ENCODE measurements at places on chromosomes 1 and 21.

DNA sequence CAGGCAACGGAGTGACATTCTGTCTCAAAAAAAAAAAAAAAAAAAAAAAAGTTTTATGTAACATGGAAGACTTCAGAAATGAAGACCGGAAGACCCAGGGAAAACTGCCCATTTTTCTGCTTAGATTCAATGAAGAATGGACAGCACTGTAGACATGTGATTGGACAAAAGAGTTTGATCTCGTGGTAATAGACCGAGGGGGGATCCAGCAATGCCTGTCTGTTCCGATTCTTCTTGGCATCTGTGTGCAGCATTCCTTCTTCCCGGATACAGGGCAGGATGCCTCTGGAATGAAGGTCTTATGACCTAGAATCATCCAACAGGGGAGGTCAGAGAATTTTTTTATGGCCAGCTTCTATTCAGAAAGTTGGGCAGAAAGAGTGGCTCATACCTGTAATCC is 5.6 kb upstream of the LYST start:
- no peak for DNase-seq

- no peak for DNase-seq
Measured at GRCh38 chr1:245842106-245842505, 665.0 kb downstream of the SMYD3 start.

DNA sequence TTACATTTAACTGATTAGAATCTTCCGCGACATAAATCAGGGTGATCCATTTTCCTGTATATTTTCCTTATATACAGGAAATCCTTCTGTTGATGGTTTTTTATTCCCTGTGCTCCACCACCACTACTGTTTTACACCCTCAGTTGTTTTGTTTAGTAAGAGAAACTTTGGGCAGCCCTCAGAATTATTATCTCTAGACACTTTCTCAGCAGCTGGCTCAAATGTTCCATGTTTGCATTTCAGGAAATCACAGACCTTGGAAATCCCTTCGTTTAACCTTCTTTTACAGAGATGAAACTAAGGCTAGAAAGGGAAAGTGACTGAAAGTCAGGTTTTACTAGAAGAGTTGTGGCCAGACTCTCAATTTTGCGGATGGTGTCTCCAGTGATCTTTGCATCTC is 15.2 kb downstream of the ZNF697 start:
- DNase-seq = no peak

DNA sequence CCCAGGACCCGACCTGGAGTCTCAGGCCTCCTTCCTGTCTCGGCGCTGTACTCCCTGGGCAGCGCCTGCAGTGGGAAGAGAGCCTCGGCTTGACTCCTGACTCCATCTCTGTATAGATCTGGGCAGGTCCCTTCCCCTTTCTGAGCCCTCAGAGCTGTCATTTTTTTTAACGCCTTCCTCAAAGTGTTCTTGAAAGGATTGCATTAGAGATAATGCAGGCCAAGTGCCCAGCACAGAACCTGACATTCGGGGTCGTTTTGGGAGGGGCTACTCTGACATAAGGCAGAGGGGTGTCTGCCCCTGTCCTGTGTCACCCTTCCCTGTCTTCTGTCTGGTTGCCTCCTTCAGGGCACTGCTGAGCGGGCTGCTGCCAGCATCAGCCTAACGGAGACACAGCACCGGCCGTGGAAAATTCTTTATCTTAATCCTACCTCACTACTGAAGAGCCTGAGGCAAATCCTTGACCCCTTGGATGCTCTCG is 271.6 kb downstream of the TRABD2B start:
- no peak for DNase-seq

DNA sequence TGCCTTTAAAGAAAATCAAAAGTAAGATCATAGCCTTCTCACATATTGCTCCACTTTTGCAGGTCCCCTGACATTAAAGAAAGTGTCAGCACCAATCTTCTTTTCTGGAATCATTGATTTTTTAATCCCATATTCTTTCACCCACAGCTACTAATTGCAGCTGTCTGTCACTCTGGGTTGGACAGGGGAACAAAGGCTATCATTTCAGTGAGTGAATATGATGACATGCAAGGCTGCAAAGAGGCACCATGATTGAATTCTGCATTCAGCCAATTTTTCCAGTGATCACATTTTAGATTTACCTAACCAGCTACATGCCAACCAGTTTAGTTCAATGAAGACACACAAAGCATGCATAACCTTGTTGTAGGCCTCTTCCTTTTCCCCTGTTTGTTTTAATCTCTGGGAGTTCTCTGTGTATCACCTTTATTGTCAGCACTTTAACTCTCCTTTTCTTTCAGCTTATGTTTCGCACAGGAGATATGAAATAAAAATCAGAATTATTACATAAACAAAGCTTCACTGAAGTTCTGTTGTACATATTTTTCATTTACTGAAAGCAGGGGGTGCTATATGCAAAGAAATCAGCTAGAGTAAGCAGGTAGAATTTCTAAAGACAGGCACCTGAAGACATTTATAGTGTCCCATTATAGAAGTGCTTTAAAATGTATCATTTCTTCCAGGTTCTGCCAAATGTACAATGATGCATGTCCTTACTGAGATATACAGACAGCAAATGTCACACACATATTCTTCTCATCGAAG is 584.8 kb downstream of the PLA2G4A start:
- no peak for DNase-seq

GRCh38 chr1:74995821-74996220 is 138.4 kb upstream of the LHX8 start:
- DNase-seq = no peak

GRCh38 chr1:207007352-207008033 is 25.1 kb downstream of the C1orf116 start:
- DNase-seq = no peak

DNA sequence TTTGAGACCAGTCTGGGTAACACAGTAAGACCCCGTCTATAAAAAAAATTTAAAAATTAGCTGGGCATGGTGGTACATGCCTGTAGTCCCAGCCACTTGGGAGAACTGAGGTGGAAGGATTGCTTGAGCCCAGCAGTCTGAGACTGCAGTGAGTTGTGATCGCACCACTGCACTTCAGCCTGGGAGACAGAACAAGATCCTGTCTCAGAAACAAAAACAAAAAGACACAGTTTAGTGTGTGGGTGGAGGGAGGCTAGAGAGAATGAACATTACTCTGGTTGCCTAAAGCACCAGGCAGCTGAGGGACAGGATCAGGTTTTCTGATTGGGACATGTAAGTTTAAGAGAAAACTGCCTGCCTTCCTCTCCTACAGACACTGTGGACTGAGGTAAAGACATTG is 42.3 kb downstream of the VAMP4 start:
- DNase-seq = no peak

DNA sequence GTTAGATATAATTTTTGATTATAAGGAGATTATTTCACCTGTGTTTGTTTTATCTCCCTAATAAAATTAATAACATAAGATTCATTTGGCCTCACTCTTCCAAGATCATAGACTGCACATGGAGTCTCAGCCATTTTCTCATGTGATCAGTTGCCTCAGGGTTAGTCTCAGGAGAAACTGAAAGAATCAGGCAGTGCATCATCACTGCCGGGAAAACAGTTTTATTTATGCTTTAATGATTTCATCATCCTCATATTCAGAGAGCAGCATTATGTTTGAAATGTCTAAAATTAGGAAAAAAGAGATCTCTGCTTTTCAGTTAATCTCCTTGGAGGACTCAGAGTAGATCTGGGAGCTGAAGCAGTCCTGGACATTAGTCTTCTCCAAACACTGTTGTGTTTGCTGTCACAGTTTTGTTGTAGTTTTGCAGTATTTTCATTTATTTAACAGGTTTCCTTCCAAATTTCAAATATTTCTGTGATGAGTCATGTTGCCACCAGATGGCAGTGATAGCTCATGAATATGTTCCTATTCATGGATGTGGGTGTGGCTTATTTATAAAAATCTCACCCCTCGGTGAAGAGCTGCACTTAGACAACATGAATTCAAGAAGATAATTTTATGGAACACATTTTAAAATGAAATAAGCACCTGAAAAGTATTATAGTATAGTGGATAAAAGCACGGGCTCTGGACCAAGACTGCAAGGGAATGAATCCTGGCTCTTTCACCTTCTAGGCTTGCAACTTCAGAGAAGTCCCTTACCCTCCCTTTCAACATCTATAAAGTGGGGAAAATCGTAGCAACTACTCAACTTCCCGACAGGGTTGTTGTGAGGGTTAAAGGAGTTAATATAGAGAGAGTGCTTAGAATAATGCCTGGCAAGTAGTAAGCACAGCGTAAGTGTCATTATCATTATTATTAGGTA is 31.2 kb downstream of the CHD1L start:
- peak; percentile 50 for DNase-seq

- peak; percentile 97 for DNase-seq
Measured at GRCh38 chr1:40373323-40374283, at the start of gene SMAP2. Gene SMAP2 (plus strand): TSS chr1:40373727. CDS start chr1:40374121, 394 bp downstream.

- no peak for DNase-seq
Measured at GRCh38 chr1:18746981-18747380, 112.5 kb downstream of the TAS1R2 start.

DNA sequence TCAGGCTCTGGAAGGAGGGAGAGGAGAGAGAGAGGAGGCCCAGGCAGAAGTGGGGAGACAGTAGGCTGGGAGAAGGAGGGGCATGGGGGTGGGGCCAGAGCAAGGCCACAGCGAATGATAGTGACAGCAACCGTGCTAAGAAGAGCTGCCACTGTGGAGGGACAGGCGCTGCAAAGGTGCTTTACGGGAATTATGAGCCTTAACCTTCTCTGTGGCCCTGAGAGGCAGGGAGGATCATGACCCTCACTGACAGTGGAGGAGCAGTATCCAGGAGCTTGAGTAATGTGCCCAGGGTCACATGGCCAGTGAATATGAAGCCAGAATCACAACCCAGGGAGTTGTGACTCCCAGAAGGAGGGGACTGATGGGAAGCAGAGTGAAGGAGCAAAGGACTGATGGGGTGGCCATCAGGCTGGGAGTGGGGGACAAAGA is 53.4 kb upstream of the RPL11 start:
- no peak for DNase-seq

DNA sequence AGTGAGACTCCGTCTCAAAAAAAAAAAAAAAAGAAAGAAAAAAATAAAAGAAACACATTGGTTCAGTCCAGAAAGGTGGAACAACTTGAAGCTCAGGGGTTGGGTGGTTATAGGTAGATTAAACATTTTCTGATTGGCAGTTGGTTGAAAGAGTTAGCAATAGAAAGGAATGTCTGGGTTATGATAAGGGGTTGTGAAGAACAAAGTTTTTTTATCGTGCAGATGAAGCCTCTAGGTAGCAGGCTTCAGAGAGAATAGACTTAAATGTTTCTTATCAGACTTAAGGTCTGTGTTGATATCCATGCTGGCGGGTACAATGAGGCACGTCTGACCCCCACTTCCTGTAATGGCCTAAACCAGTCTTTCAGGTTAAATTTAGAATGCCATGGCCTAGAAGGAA is 45.0 kb upstream of the PDE9A start:
- DNase-seq = no peak

DNA sequence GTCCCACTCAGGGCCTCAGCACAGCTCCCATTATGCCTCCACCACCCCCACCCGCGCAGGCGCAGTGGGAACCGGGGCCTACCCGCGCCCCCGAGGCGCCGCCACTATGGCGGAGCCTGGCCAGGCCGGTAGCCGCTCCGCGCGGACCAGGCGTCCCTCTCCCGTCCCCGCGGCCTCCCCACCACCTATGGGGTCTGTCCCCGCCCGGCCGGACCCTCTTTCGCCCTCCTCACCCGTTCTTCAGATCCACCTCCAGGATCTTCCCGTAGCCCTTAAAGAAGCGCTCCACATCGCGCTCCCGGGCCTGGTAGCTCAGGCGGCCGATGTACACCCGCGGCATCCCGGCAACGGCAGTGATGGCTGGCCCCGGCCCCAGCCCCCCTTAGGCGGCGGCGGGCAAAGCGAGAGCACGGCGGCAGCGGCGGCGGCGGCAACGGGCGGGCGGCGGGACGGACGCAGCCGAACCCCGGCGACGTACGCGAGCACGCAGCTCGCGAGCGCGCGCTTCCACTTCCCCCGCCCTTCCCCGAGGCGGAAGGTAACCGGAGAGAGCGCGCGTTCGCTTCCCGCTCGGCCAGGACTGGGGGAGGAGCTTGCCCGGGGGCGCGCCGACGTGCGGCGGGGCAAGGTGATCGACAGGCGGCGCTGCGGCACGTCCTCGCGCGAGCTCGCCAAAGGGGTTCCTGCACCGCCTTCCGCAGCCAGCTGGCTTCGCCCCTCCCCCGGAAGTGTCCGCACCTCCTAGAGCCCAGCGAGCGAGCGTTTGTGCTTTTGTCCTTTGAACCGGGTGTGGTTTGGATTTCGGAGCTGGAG is at the start of gene SRSF4:
TSS of gene SRSF4 (minus strand) at position 488 of the 813 bp plus-strand sequence. CDS start at position 340, 148 bp downstream.
- peak; percentile 98 for DNase-seq

- no peak for DNase-seq
Measured at GRCh38 chr1:83559129-83559840, 439.6 kb downstream of the TTLL7 start.

DNA sequence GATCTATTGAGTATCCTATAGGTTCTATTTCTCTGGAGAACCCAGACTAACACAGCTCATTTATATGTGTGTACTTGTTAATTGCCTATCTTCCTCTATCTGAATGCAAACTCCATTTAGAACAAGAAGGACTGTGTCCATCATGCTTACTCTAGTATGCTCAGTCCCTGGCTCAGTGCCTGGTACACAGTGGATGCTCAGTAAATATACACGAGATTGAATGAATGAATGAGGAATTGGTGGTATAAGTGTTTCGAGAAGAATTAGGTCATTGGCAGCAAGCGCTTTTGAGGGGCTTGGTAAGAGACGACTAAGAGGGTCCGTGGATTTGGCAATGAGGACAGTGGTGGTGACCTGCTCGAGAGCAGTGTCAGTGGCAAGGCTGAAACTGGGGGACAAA is 112.5 kb downstream of the CSMD2 start:
- DNase-seq = no peak

DNA sequence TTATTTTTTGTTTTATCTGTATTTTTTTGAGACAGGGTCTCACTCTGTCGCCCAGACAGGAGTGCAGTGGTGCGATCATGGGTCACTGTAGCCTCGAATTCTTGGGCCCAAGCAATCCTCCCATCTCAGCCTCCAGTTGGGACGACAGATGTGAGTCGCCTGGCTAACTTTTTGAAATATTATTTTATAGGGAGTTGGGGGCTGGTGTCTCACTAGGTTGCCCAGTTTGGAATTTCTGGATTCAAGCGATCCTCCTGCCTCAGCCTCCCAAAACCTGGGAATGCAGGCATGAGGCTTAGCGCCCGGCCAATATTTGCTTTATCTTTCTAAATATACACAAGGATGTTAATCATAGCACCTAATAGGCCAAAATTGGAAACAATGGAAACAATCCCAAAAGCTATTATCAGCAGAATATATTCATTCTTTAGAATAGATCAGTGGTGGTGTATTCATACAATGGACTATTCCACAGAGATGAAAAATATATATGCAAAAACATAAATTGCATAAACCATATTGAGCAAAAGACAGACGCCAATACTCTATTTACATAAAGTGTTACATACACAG is 55.9 kb downstream of the DAP3 start:
- DNase-seq = no peak
